ENCODE measurements at places on chromosomes 12 and 14. TPM values are rescaled to one million over a fixed set of nuclear protein-coding genes. Genes with fewer than 3 reads are reported as not detected.

The P2RX2 gene
- 1.6 TPM for total RNA-seq

The SSPN gene
- 2.5 TPM for total RNA-seq

The RBM25 gene
- 142 TPM for total RNA-seq

The TEX22 gene
- total RNA-seq: 0.87 TPM

The CMA1 gene
- not detected for total RNA-seq

The SPTB gene
- 2.8 TPM for total RNA-seq

The CIPC gene
- 22.5 TPM for total RNA-seq

The TTC8 gene
- 13.8 TPM for total RNA-seq

Measured in WTC11 (cell line).